ENCODE measurements at places on chromosomes 13 and 19.

DNA sequence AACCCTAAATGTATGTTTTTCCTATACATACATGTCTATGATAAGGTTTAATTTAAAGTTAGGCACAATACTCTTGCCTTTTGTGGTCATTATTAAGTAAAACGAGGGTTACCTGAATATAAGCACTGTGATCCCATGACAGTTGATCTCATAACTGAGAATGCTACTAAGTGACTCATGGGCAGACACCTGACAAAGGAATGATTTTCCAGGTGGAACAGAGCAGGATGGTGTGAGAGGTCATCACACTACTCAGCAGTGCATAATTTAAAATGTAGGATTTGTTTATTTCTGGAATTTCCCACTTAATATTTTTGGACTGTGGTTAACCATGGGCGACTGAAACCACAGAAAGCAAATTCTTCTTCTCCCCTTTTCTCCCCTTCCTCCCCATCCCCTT is 178.9 kb downstream of the UGGT2 start:
- no peak for DNase-seq

DNA sequence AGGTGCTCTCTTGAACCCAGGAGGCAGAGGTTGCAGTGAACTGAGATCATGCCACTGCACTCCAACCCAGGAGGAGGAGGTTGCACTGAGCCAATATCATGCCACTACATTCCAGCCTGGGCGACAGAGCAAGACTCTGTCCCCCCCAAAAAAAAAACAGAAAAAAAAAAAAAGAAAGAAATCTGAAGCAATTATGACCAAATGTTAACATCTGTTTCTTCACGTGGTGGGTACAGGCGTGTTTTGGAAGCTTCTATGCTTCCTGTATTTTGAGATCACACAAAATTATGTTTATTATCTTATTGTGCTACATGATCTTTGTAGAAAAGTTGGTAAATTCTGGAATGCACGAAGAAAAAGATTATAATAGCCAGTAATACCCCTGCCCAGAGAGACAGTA is 2.7 kb upstream of the ACP5 start:
- no peak for DNase-seq

- no peak for DNase-seq
Measured at GRCh38 chr13:102536695-102537485, 59.9 kb upstream of the TPP2 start.

DNA sequence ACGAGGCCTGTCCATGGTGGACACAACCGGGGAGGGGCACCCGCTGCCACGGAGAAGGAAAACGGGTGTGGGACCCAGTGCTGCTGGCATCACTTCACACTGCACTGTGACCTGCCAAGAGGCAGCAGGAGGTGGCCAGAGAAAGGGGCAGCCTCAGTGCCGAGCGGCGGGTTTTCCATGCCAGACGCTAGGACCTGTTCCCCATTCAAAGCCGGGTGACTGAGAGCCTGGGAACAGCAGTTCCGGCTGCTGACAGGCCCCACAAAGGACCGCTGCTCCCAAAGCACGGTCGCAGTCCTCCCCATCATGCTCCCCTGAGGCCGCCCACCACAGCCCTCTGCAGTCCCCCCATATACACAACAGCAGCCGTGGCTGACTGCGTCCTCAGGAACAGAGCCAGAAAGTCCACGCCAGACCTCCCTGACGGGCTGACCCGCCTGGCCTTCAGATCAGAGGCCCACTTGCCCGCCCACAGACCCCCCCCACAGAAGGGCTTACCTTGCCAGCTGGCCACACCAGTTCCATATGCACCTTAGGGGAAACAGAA is 5.4 kb downstream of the AKAP8 start:
- DNase-seq, result no peak

DNA sequence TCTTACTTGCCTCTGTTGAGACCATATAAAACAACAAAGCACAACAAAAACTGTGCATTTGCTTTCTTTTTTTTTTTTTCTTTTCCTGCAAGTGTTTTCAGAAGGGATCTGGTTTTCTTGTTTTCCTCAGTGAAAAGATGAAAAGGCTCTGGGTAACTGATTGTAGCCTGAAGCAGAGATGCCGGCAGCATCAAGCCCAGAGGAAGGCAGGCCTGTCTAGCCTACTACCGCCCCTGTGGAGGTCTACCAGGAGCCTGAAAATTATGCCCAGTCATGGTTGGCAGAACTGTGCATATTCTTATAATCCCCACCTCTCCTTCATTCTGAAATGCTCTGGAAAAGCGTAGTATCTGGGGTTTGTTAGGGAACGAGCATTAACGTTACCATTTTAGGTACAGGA is 32.6 kb upstream of the MEDAG start:
- DNase-seq, result no peak

- no peak for DNase-seq
Measured at GRCh38 chr13:60745343-60745742, 348.3 kb downstream of the TDRD3 start.

DNA sequence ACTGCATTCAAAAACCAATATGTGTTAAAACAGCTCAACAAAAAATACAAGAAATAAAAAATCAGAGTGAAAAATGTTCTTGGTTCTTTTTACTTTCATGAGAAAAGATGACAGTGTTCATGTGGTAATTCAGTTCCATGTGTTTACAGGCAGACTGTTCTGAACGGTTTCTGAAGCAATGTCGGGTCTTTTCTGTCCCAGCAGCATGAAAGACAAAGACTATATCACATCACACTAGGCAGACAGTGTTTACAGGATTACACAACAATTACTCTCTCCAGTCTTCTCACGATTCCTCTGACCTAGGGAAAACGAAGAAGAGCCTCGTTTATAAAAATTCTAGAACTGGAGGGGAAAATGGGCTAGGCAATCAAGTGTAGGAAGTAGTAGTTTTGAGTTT is 83.4 kb downstream of the UBL3 start:
- no peak for DNase-seq

DNA sequence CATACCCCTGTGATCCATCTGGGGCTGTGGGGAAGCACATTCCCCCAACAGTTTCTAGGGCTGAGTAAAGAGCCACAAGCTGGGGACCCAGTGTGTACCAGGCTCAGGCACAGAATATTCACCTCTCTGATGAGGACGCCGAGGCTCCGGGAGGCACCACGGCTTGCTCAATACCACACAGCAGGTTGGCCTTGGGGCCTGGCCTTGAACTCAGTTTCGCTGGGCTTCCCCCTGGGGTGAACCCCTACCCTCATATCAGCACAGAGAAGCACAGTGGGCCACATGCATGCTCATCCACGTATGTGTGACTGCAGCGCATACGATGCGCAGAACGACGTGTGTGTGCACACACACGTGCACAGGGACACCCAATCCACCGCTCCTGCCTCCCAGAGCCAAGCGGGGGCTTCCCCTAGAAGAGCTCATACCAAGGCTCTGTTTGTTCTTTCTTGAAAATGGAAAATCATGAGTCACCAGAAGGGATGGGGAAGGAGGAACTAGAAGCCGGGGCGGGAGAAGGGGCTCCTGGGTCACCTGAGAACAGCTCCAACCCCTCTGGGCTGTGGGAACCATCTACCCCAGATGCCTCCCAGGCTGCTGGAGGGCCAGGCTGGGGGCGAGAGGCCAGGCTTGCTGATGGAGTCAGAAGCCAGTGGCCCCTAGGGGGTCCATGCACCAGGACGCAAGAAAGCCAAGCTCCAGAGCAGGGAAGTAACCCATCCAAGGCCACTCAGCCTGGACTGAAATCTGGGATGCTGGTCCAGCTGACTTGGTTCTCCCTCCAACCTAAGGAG is 4.9 kb upstream of the PDE4C start:
- no peak for DNase-seq

- no peak for DNase-seq
Measured at GRCh38 chr13:93118081-93118615, 108.5 kb upstream of the GPC6 start.

GRCh38 chr13:48769107-48769704 is 115.5 kb downstream of the CYSLTR2 start:
- DNase-seq, result peak; percentile 80

DNA sequence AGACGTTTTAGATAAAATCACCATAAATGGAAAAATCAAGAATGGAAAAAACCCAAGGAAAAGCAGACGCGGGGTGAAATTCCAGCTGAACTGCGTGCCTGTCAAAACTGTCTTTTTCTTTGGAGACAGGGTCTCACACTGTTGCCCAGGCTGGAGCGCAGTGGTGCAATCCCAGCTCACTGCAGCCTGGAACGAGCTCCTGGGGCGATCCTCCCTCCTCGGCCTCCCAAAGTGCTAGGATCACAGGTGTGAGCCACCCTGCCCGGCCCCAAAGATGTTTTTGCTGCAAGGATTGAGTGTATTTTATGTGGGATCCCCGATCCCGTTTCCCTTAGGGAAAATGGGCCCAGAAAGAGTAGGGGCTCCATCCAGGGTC is 875 bp upstream of the PEAK3 start:
- DNase-seq, result no peak

DNA sequence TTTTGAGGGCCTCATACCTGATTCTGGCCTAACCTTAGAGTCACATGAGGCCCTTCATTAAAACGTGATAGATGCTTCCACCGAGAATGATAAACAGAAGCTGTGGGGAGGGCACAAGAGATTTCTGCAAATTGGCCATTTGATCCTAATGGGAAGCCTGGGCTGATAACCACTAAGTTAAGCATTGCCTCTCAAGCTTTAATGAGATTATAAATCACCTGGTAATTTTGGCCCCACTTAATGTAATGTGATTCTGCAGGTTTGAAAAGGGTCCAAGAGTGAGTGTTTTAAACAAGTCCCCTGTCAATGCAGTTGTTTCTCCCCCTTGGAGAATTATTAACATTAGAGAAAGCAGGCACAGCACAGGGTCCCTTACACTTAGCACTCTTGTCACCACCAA is 42.0 kb downstream of the ZNF486 start:
- DNase-seq, result no peak

DNA sequence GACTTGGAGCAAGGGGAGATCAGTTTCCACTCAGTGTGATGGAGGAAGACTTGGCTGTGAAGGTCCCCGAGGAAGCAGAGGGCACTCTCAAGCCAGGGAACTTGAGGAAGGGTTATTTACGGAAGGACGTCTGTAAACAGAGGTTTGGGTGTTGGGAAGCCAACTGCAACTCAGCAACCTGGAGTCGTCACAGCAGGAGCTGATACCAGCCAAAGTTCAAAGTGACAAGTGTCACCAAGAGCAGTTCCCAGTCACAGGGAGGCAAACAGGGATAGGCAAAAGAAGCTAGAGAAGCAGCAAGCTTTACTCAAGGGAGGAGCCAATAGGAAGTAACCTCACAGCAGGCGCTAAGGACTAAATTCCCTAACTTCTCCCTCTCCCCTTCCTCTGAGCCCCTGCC is 205.5 kb downstream of the EFNB2 start:
- DNase-seq, result no peak

- no peak for DNase-seq
Measured at GRCh38 chr13:110916301-110917142, 1.7 kb upstream of the ANKRD10 start.

DNA sequence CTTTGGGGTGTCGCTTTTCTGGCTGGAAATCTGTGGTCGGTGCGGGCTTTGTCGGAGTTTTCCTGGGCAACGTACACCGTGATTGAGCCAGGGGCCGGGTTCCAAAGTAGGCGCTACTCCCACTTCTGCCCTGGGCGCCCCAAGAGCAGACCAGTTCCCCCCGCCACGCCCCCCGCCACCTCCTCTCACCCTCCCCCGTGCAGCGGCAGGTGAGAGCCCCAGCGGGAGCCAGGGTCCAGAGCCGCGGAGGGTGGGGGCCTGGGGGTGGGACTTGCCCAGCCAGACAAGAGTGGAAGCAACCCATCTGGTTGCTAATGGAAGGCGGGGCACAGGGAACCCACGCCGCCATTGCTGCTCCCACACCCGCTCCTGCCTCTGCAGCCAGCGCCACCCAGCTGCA is 2195.9 kb downstream of the PCDH9 start:
- DNase-seq, result no peak

DNA sequence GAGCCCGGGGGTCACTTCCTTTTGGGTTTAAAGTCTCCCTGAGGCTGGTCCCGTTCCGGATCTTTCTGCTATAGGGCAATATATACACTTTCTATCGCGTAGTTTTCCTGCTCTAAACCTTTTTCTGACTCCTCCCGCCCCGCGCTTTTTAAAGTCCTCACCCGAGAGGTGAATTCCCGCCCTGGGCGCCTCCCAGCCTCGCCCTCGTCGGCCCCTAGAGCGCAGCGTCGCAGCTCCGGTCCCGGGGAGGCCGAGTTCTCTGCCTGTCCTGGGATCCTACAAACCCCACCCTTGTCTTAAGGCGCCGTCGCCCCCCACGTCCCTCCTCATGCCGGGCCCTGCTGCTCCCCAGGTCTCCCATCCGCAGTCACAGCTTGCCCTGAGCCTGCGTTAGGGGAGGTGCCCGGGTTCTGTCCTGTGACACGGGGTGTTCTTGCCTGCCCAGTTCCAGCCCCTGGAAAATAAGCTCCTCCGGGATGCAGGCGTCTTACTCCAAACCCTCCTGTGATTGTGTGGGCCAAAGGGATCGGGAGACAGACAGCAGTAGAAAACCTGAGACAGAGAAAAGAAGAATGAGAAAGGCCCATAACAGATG is 491 bp downstream of the ZNF525 start:
- peak; percentile 36 for DNase-seq

DNA sequence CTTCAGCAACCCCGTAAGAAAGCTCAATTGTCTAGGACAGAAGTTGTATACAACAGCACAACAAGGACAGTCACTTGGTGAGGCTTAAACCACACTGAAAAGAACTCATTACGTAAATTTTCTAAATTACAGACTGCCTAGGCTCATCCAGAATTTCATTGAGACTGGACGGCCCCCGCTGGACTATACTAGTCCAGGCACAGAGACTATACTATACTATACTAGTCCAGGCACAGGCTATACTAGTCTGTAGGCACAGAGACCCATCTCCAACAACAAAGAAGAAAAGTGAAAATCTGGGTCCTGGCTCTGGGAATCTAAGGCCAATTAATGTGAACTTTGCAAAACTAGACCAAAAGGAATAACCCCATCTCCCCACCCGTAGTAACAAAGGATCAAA is 700 bp downstream of the ZNF816 start:
- no peak for DNase-seq

DNA sequence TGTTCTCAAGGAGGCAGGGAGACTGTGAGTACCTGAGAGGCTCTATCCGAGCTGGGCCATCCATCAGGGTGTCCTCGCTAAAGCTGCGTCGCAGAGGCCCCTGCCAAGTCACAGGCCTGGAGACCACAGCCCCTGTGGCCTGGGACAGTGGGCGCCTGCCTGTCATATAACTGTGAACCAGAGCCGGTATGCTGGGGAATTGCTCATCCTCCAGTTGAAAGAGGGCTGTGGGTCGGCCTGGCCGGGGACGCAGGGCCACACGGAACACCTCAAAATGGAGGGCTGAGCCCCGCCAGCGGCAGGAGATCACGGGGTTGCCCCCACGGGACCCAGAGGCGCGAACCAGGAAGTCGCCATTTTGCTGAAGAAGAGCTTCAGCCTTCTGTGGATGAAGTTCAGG is 6.6 kb downstream of the SH2D3A start:
- DNase-seq, result no peak

GRCh38 chr19:7340959-7341837 is 7.5 kb upstream of the ARHGEF18 start:
- peak; percentile 92 for DNase-seq
